ENCODE measurements at places on chromosomes 12 and 14. TPM values are rescaled to one million over a fixed set of nuclear protein-coding genes. Genes with fewer than 3 reads are reported as not detected.

DNA sequence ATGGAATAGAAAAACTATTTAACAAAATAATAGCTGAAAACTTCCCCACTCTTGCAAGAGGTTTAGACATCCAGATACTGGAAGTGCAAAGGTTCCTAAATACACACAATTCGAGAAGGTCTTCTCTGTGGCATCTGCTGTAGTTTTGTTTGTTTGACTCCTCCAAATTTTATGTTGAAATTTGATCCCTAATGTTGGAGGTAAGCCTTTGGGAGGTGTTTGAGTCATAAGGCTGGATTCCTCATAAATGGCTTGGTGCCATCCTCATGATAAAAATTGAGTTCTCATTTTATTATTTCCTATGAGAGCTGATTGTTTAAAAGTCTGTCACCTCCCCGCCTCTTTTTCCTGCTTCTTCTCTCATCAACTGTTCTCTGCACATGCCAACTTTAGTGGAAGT, 182.7 kb downstream of the MYRFL start:
- no peaks in the 10 kb centered on the region for H3K27me3 ChIP-seq
- peaks cover under 1% of the 10 kb centered on the region for H3K4me1 ChIP-seq
- DNase-seq, result no peak
- H3K36me3 ChIP-seq, result no peaks in the 10 kb centered on the region

GRCh38 chr12:2110127-2110526, 57.3 kb downstream of the CACNA1C start:
- H3K4me1 ChIP-seq, result no peaks in the 10 kb centered on the region
- no peak for DNase-seq
- H3K36me3 ChIP-seq, result no peaks in the 10 kb centered on the region

DNA sequence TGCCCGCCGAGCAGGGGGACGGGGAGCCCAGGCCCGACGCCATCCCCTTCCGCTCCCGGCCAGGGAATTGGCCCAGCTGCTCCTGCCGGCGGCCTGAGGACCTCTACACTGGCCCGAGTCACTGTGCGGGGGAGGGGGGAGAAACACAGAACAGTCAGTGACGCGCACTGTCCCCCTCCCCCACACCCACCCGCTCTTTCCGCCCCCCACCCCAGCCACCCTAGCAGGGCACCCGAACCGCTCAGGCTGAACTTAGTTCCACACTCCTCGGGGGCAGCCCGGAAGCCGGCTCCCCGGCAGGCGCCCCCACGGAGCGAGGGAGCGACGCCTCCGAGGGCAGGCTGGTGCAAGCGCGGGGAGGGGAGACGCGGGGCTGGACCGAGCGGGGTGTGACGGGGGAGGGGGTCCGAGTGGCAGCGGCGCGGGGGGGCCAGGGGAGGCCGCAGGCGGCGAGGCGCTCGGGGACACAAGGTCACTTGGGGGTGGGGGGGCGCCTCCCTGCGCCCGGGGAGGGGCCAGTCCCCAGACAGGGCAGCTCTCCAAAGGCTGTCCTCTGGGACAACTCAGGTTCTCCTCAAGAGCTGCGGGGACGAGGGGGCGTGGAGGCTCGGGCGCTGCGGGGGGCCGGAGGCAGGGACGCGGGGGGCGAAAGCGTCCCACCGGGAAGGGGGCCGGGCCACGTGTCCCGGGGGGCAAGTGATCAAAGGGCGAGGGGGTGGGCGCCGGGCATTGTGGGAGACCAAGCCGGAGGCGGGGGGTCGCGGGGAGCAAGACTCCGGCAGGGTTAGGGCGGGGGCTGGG, 648 bp downstream of the CHD4 start:
- H3K4me1 ChIP-seq, result peaks cover 33% of the 10 kb centered on the region
- peak overlapping the region; percentile 96 for H3K4me3 ChIP-seq
- peaks cover 12% of the 10 kb centered on the region for H3K36me3 ChIP-seq
- no peaks in the 10 kb centered on the region for H3K27me3 ChIP-seq
- peak; percentile 85 for DNase-seq
- H3K27ac ChIP-seq, result peak overlapping the region; percentile 99

GRCh38 chr12:12689647-12690300, 6.2 kb downstream of the GPR19 start:
- no peak overlapping the region for H3K27ac ChIP-seq
- no peaks in the 10 kb centered on the region for H3K4me1 ChIP-seq
- no peak for DNase-seq
- H3K4me3 ChIP-seq, result no peak overlapping the region

DNA sequence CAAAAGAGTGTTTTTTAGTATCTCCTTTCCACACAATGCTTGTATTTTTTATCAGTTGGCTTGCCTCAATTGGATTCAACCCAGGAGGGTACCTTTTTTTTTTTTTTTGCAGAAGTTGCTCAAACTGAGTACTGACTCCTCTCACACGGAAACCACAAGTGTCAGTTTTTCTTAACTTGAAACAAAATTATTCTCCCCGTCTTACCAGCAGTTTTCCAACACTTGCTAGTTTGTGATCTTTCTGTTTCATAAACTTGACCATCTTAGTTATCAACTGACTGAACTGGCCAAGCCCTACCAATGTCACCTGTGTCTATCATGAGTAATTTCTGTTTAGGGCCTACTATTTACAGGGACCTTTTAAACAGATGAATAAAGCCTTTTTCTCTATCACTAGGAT, 34.1 kb upstream of the ITPR2 start:
- peaks cover 12% of the 10 kb centered on the region for H3K4me1 ChIP-seq
- H3K27me3 ChIP-seq, result no peaks in the 10 kb centered on the region
- no peaks in the 10 kb centered on the region for H3K36me3 ChIP-seq
- H3K27ac ChIP-seq, result no peak overlapping the region
- no peak overlapping the region for H3K4me3 ChIP-seq
- DNase-seq, result no peak

GRCh38 chr12:75938189-75938588, 93.4 kb downstream of the PHLDA1 start:
- no peak overlapping the region for H3K4me3 ChIP-seq
- H3K27me3 ChIP-seq, result no peaks in the 10 kb centered on the region
- H3K4me1 ChIP-seq, result peaks cover 8% of the 10 kb centered on the region
- no peak overlapping the region for H3K27ac ChIP-seq

Gene PPP4R4
- total RNA-seq, result 1.2 TPM

DNA sequence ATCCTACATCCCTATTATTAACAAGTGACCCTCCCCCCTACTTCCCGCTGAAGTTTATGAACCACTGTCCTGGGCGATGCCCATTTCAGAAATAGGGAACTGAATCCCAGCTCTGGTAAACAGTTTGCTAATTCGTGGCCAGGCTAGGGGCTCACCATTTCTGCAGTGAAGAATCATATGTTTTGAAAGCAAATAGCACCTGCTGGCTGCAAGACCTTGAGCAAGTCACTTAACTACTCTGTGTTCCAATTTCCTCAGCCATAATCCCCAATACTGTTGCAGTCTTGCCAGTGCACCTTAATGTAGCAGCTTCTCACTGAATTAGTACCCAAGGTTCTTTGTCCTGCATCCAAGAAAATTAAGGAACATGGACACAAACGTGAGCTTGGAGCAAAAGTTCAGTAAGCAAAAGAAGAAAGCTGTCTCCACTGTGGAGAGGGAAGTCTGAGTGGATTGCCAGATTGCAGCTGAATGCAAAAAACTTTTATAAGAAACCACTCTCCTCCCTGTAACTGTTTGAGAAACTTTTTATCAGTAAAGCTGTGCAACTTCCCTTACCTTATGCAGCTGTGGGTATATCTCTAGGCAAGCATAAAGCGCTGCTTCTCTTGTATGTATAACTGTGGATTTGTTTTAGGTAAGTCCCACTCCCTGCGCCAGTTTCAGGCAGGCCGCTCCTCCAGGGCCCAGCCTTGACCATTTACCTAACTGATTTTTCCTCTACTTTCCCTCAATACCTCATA, 824 bp downstream of the OAS1 start:
- no peaks in the 10 kb centered on the region for H3K4me1 ChIP-seq
- H3K27ac ChIP-seq, result no peak overlapping the region
- H3K36me3 ChIP-seq, result peaks cover 5% of the 10 kb centered on the region
- peak overlapping the region; percentile 26 for H3K4me3 ChIP-seq

DNA sequence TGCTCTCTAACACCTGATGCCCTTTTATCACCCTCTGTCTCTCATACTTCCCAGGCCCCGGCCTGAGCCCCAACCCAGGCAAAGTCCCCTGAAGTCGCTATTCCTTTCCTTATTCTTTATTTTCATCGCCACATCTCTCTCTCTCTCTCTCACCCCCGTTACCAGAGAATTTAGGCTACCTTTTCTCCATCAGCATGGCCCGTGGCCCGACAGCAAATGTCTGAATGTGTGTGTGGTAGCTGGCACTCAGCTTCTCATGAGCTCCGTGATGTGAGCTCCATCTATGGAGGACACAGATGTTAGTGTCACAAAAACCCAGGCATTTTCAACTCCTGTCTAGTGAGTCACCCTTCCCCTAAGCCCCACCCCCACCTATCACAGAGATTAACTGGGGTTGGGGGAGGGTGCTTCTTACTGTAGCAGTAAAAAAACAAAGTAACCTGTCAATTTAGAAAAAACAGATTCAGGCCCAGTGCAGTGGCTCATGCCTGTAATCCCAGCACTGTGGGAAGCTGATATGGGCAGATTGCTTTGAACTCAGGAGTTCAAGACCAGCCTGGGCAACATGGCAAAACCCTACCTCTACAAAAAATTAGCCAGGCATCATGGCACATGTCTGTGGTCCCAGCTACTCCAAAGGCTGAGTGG, 53.8 kb downstream of the VCPKMT start:
- H3K36me3 ChIP-seq, result no peaks in the 10 kb centered on the region
- H3K4me3 ChIP-seq, result no peak overlapping the region
- peaks cover 16% of the 10 kb centered on the region for H3K4me1 ChIP-seq
- no peak overlapping the region for H3K27ac ChIP-seq

- no peak overlapping the region for H3K4me3 ChIP-seq
- DNase-seq, result no peak
- H3K36me3 ChIP-seq, result peaks cover 3% of the 10 kb centered on the region
- H3K4me1 ChIP-seq, result no peaks in the 10 kb centered on the region
Measured at GRCh38 chr12:2924019-2924418, 33.3 kb downstream of the TULP3 start.

- no peaks in the 10 kb centered on the region for H3K36me3 ChIP-seq
- peaks cover 19% of the 10 kb centered on the region for H3K4me1 ChIP-seq
- H3K4me3 ChIP-seq, result no peak overlapping the region
- no peak for DNase-seq
- no peaks in the 10 kb centered on the region for H3K27me3 ChIP-seq
Measured at GRCh38 chr14:57812741-57813140, 53.2 kb downstream of the SLC35F4 start.

DNA sequence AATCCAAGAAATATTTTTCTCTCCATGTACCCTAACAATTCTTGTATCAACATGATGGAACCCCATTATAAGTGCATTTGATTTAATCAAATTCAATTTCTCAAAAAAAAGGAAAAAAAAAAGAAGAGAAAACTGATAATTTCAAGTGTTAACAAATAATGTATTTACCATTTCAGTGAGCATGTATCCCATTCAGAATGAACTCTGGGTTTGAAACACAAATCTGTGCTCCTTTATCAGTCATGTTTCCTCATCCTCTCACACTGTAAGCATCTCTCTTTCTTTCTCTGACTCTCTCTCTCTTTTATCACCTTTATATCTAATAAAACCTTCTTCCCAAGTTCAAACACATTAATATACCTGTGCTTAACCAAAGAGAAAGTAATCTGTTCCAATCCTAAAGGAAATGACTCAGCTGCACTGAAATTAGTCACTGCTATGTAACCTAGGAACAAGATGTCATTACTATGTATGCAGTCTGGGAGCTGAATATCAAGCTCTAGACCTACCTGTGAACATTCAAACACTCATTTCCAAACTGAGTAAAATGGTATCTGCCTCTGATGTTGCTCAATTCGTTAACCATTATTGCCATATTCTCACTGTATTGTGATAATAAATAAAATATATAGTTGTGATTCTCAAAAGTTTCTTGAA, 135.0 kb upstream of the LRIG3 start:
- no peaks in the 10 kb centered on the region for H3K36me3 ChIP-seq
- no peak overlapping the region for H3K27ac ChIP-seq
- no peaks in the 10 kb centered on the region for H3K4me1 ChIP-seq
- H3K27me3 ChIP-seq, result no peaks in the 10 kb centered on the region
- DNase-seq, result no peak

GRCh38 chr14:94343238-94344005, 20.3 kb upstream of the SERPINA6 start:
- no peaks in the 10 kb centered on the region for H3K27me3 ChIP-seq
- H3K36me3 ChIP-seq, result no peaks in the 10 kb centered on the region
- no peak for DNase-seq
- H3K27ac ChIP-seq, result no peak overlapping the region
- no peak overlapping the region for H3K4me3 ChIP-seq
- H3K4me1 ChIP-seq, result peaks cover 4% of the 10 kb centered on the region
